ENCODE measurements at places on chromosomes 1 and 21. TPM values are rescaled to one million over a fixed set of nuclear protein-coding genes. Genes with fewer than 3 reads are reported as not detected.
A peak's percentile ranks its signal among the peaks of the same experiment; 100 is the strongest.

Gene ROR1
- total RNA-seq = 28.0 TPM

Gene ETS2
- 20.6 TPM for total RNA-seq

Gene PRAMEF6
- total RNA-seq = not detected

Gene TMOD4
- 0.48 TPM for total RNA-seq

Gene FAM151A
- total RNA-seq = 0.21 TPM

Gene CCDC185
- total RNA-seq = not detected

Gene SPSB1
- total RNA-seq = 5.4 TPM

Gene FCAMR
- total RNA-seq = not detected

Gene DISP3
- total RNA-seq = 0.74 TPM

Gene S100A7A
- total RNA-seq = not detected

Gene ADGRL2
- total RNA-seq = 58.3 TPM

Gene RGS8
- total RNA-seq = 2.2 TPM

DNA sequence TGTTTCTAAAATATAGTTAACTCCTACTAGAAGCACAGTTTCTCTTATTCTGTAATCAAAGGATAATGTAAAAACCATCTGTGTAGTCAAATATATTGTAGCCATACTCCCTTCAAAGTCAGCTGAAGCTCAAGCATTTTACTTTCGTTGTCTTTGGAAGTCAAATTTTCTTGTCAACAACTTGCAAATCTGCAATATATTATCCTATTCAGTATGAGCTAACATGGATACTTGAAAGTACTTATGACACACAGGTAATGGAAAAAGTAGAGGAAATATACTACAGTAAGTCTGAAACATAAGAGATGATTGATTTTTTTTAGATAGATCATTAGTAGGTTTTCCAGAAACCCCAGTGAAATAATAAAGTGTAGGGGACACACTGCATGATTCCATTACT is 121.5 kb downstream of the COL24A1 start:
- no peak overlapping the region for H3K27ac ChIP-seq
- no peak for DNase-seq
- no peaks in the 10 kb centered on the region for H3K4me1 ChIP-seq
- H3K4me3 ChIP-seq = no peak overlapping the region
- no peaks in the 10 kb centered on the region for H3K36me3 ChIP-seq

DNA sequence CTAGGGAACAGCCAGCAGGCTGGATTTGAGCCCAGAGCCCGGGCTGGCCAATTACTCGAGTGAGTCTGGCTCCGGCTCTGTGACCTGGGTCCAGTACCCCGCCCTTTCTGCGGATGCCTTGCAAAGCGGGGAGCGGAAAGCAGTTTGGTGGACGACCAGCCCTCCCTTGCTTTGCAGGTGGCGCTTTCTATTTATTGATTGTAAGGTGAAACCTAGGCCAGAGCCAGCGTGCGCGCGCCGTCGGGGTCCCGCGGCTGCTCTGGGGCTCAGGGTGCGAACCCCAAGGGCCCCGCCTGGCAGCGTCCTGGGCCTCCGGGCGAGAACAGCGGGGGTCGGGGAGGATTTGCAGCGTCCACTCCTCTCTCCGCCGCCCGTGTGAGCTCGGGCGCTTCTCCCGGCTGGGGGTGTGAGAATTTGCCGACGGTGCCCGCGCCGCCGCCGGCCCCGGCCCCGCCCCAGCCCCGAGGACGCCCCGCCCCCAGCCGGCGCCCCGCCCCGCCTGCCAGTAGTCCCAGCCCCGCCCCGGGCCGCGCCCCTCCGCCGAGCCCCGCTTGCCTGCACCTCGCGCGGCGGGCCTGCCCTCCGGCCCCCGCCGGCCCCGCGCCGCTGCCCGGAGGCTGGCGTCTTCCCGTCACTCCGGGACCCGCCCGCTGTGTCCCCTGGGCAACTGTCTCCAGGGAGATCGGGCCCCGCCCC is 37.6 kb downstream of the PIK3CD start:
- H3K27ac ChIP-seq = no peak overlapping the region
- DNase-seq = peak; percentile 91
- H3K27me3 ChIP-seq = peaks cover 36% of the 10 kb centered on the region

GRCh38 chr1:182062223-182062622 is 711 bp upstream of the ZNF648 start:
- no peaks in the 10 kb centered on the region for H3K4me1 ChIP-seq
- no peak overlapping the region for H3K4me3 ChIP-seq
- peaks cover 8% of the 10 kb centered on the region for H3K27me3 ChIP-seq

GRCh38 chr21:42222821-42223390 is 4.0 kb downstream of the ABCG1 start:
- peaks cover 25% of the 10 kb centered on the region for H3K27me3 ChIP-seq
- no peaks in the 10 kb centered on the region for H3K36me3 ChIP-seq
- no peak overlapping the region for H3K27ac ChIP-seq
- H3K4me1 ChIP-seq = peaks cover 13% of the 10 kb centered on the region
- H3K4me3 ChIP-seq = no peak overlapping the region

- H3K27me3 ChIP-seq = no peaks in the 10 kb centered on the region
- H3K36me3 ChIP-seq = no peaks in the 10 kb centered on the region
- DNase-seq = peak; percentile 53
- no peak overlapping the region for H3K4me3 ChIP-seq
- H3K4me1 ChIP-seq = peaks cover 17% of the 10 kb centered on the region
Observed at GRCh38 chr1:214331827-214332423, 51.0 kb downstream of the SMYD2 start.

DNA sequence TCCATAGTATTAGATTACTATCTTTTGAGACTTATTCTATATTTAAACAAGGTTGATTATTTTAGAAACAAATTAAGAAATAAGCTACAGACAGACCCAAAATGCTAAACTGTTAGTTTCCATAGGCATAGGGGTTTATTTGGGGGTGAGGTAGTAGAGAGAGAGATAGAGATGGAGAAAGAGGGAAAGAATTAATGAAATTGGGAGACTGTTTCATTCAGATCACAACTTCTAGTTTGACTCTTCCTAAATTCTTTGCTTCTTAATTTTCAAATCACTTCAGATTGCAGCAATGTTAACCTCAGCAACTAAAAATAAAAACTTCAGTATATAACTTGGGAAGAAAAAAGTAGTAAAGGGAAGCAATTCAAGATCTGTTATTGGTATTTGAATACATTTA is 3.4 kb downstream of the JUN start:
- DNase-seq = no peak
- H3K4me3 ChIP-seq = no peak overlapping the region
- peaks cover 5% of the 10 kb centered on the region for H3K4me1 ChIP-seq
- no peak overlapping the region for H3K27ac ChIP-seq

DNA sequence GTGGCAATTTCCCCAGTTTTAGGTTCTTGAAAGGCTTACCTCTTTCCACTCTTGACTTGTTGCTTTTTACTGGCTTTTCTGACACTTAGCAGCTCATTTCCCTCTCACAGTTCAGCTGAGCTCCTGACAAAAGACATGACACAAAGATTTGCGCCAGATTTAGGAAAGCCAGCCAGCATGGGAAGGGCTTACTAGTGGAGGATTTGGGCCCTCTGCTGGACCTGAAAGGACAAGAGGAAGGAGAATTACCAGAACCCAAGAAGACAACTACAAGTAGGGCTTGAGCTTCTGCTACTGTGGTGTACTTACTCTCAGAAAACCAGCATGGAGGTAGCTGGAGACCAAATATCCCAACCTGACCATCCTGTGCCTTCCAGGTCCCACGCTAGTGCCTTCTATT is 784.5 kb downstream of the BRINP3 start:
- H3K36me3 ChIP-seq = no peaks in the 10 kb centered on the region
- no peaks in the 10 kb centered on the region for H3K27me3 ChIP-seq
- H3K4me3 ChIP-seq = no peak overlapping the region

- DNase-seq = no peak
- H3K36me3 ChIP-seq = no peaks in the 10 kb centered on the region
- peaks cover 22% of the 10 kb centered on the region for H3K27me3 ChIP-seq
- H3K4me1 ChIP-seq = peaks cover 8% of the 10 kb centered on the region
- no peak overlapping the region for H3K27ac ChIP-seq
Observed at GRCh38 chr1:229028544-229028943, 242.4 kb upstream of the RAB4A start.

DNA sequence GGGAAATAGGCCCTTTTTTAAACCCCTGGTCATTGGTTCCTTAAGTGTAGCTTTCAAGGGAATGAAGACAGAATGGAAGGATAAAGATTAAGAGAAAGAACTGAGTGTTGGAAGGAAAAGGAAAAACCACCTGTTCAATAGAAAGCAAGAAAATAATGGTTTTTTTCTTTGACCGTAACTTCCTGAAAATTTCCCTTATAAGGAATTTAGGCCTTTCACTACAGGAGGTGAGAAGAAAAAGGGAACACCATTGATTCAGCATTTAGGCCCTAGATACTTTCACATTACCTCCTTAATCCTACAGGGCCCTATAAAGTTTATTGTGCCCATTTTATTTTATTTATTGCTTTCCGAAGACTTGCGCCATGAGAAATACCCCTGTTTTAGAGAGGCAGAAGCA is 18.9 kb downstream of the KPNA6 start:
- no peaks in the 10 kb centered on the region for H3K36me3 ChIP-seq
- no peaks in the 10 kb centered on the region for H3K27me3 ChIP-seq
- no peak overlapping the region for H3K4me3 ChIP-seq
- H3K4me1 ChIP-seq = peaks cover 5% of the 10 kb centered on the region

GRCh38 chr1:159089184-159089791 is 12.7 kb upstream of the AIM2 start:
- H3K36me3 ChIP-seq = no peaks in the 10 kb centered on the region
- H3K4me3 ChIP-seq = no peak overlapping the region
- no peaks in the 10 kb centered on the region for H3K27me3 ChIP-seq
- H3K4me1 ChIP-seq = no peaks in the 10 kb centered on the region
- DNase-seq = no peak

- H3K27me3 ChIP-seq = no peaks in the 10 kb centered on the region
- H3K4me1 ChIP-seq = peaks cover 33% of the 10 kb centered on the region
- H3K27ac ChIP-seq = peak overlapping the region; percentile 88
- DNase-seq = no peak
- H3K4me3 ChIP-seq = no peak overlapping the region
Observed at GRCh38 chr1:230065571-230065970, 1.5 kb upstream of the GALNT2 start.

- H3K27ac ChIP-seq = no peak overlapping the region
- DNase-seq = no peak
- H3K27me3 ChIP-seq = no peaks in the 10 kb centered on the region
- H3K36me3 ChIP-seq = no peaks in the 10 kb centered on the region
- no peak overlapping the region for H3K4me3 ChIP-seq
- H3K4me1 ChIP-seq = peaks cover 20% of the 10 kb centered on the region
Observed at GRCh38 chr1:13759072-13759471, 59.1 kb downstream of the PRDM2 start.

- H3K36me3 ChIP-seq = no peaks in the 10 kb centered on the region
- no peak overlapping the region for H3K4me3 ChIP-seq
- H3K27me3 ChIP-seq = no peaks in the 10 kb centered on the region
Observed at GRCh38 chr1:242196101-242196500, 197.2 kb upstream of the MAP1LC3C start.

DNA sequence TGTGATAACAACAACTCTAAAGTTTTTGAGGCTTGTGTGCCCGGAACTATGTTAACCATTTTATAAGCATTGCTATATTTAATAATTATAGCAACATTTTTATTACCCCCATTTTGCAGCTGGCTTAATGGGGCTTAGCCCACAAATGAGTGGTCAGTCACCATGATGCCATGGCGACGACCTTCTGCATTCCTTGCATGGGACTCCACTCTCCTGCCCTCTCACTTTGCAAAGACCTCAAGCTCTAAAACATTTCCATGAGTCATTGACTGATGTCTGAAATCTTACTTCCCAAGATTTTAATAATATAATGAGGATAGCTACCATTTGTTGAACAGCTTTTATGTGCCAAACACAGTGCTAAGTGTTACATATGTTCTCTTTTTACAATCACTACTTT is 15.4 kb downstream of the NGF start:
- H3K4me1 ChIP-seq = peaks cover 4% of the 10 kb centered on the region
- no peaks in the 10 kb centered on the region for H3K36me3 ChIP-seq
- DNase-seq = no peak
- peaks cover 9% of the 10 kb centered on the region for H3K27me3 ChIP-seq
- no peak overlapping the region for H3K4me3 ChIP-seq
- no peak overlapping the region for H3K27ac ChIP-seq

DNA sequence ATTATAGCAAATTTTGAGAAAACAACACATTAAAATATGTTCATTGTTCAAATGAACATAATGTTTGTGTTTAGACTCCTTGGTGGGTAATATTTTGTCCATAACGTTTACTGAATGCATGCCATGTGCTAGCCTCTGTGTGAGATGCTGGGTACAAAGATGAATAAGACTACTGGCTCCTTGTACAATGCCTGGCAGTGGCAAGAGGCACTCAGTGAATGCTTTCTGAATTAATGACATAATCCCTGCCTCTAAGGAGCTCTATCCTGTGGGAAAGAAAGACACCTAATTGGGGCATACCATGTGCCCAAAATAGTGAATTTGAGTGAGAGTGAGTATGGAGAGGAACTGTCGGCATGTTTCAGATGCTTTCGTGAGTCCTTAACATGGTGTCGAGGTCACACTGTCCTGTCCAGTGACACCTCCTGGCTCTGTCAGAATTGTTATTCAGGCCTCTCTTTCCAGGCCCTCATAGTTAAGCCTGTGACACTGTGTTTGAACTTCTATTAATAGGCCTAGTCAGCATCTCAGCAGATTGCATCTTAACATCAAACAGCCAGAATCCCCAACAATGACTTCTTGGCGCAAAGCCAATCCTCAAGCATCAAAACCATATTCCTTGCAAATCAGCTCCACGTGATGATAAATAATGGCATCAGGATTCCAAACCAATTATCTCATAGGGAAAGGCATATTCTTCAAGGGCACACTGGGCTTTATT is 32.8 kb upstream of the S1PR1 start:
- no peaks in the 10 kb centered on the region for H3K36me3 ChIP-seq
- no peaks in the 10 kb centered on the region for H3K27me3 ChIP-seq
- H3K4me3 ChIP-seq = no peak overlapping the region
- peaks cover 29% of the 10 kb centered on the region for H3K4me1 ChIP-seq
- peak; percentile 45 for DNase-seq
